ENCODE measurements at places on chromosomes 7 and 10.

DNA sequence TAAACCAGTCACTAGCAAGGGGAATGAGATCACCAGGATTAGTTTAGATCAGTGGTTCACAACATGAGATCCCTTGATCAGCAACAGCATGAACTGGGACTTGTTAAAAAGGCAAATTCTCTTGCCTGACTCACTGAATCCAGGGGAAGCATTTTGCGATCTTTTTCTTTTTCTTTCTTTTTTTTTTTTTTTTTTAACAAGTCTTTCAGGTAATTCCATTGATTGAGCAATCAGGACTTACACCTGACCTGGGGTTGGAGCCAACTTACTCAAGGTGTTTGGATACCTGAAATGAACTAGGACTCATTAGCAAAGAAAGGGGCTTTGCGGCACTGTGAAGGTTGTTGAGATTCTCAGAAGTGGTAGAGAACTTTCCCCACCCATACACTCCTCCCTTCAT, 47.1 kb upstream of the PRR15 start:
- DNase-seq, result no peak

- DNase-seq, result no peak
Measured at GRCh38 chr10:26219676-26220075, 3.1 kb downstream of the GAD2 start.

- no peak for DNase-seq
Measured at GRCh38 chr10:99555825-99556523, 23.2 kb downstream of the NKX2-3 start.

DNA sequence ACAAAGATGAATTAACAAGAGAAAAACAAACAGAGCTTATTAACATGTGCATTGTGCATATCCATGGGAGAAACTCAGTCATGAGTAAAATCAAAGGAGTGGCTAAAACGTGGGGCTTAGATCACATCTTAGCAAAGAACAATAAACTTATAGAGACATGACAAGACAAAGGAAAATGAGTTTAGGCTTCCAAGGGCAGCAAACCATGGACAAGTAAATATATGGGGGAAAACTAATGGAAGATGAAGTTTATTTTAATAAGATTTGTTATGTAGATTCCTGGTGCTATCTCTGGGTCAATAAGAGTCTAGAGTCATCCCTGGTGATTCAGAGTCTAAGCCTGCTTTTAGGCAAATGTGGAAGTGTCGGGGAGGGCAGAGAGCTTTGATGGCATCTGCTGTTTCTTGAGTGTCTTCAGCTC, 87.2 kb upstream of the PLPP4 start:
- DNase-seq, result no peak

- no peak for DNase-seq
Measured at GRCh38 chr7:113784956-113785355, 133.9 kb downstream of the PPP1R3A start.
